ENCODE measurements at places on chromosomes 3 and 15. TPM values are rescaled to one million over a fixed set of nuclear protein-coding genes. Genes with fewer than 3 reads are reported as not detected.

DNA sequence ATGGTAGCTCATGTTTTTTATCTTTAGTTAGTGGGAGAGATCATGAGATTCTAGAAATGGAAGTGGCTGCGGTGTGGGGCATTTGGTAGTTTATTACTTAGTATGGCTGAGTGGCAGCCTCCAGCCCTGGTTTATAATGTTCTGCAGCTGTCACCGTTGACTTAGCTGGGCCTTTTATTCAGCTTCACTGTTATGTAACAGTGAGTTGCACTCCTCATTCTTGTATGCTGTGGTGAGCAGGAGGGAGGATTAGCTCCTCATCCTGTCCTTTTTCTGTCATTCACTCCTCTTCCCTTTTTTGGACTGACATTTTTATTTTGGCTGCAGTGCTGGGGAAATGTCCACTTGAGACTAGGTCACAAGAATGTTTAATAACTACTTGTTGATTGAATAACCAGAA, 29.5 kb downstream of the RAD54L2 start:
- DNase-seq: no peak

DNA sequence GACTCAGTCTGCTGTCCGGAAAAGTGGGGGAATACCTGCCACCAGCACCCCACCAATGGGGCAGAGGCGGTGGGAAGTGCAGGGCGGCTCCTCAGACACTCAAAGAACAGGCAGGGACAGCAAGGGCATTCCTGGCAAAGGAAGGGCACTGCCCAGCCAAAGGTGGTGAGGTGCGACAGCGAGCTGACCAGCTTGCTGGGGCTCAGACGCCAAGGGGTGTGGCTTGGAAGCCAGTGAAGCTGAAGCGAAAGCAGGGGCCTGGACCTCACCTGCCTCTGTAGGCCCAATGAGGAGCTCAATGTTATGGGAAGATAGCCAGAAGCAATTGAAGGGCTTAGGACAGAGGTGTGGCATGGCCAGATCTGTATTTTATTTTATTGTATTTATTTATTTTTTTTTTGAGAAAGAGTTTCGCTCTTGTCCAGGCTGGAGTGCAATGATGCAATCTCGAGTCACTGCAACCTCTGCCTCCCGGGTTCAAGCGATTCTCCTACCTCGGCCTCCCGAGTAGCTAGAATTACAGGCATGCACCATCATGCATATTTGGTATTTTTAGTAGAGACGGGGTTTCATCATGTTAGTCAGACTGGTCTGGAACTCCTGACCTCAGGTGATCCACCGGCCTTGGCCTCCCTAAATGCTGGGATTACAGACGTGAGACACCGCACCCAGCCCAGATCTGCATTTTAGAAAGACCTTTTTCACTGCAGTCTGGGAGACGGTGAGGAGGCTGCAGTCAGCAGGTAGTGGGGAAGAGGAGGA, 4.4 kb upstream of the LMAN1L start:
- DNase-seq: peak; percentile 86

GRCh38 chr3:73727117-73727821, 102.5 kb upstream of the PDZRN3 start:
- DNase-seq: no peak

GRCh38 chr3:4581498-4581897, 88.3 kb downstream of the ITPR1 start:
- no peak for DNase-seq

DNA sequence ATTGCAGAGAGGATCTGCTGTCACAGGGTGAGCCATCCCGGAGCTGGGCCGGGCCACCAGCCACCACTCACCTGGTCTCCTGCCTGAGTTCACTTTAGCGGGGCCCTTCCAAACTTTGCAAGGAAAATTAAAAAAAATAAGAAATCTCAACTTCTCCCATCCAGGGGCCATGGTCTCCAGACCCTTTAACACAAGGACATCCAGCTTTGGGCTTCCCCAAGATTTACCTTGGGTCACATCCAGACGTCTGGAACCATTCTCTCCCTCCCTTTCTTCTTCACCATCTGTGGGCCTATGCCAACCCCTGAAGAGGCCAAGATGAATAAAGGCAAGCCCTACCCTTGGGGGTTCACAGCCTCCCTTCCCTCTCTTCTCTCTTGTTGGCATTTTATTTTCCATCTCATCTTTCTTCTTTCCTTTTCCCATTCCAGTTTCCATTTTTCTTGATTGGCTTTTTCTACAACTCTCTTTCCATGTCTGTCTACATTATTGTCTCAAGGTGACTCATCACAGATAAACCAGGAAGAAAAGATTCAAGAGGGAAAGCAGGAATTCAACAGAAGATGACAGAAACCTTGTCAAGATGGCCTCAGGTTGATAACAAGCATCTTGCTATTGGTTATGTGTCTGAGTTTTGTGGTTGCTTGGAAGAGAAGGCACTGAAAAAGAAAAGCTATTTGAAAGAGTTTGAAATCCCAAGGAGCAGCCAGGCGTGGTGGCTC, 49.5 kb downstream of the ITGA11 start:
- no peak for DNase-seq

DNA sequence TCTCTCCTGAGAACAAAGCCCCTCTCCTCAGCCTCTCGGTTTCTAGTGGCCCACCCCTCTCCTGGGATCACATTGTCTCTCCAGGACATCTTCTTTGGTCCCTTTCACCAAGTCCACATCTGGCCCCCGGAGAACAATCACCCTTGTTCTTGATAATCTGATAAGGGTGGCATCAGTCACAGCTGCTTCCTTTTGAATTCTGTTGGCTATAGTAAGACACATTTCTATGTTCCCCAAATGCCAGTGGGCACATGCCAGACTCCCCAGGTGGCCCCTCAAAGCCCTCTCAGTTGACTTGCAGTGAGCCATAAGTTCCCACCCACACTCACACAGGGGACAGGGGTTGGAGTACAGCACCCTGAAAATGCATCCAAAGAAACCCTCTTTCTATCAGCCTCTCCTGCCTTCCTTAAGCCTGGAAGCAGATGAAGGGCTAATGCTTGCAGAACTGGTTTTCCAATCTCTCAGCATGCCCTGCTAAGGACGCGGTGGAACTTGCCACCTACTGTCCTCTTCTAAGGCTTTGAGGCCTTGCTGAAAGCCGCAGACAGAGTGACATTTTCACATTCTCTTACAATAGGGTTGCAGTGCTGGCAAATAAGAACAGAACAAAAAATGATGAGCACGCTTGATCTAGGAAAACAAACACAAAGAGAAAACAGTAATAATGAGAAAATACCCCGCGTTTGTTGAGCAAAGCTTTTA, 101.3 kb upstream of the SLCO3A1 start:
- DNase-seq: no peak

DNA sequence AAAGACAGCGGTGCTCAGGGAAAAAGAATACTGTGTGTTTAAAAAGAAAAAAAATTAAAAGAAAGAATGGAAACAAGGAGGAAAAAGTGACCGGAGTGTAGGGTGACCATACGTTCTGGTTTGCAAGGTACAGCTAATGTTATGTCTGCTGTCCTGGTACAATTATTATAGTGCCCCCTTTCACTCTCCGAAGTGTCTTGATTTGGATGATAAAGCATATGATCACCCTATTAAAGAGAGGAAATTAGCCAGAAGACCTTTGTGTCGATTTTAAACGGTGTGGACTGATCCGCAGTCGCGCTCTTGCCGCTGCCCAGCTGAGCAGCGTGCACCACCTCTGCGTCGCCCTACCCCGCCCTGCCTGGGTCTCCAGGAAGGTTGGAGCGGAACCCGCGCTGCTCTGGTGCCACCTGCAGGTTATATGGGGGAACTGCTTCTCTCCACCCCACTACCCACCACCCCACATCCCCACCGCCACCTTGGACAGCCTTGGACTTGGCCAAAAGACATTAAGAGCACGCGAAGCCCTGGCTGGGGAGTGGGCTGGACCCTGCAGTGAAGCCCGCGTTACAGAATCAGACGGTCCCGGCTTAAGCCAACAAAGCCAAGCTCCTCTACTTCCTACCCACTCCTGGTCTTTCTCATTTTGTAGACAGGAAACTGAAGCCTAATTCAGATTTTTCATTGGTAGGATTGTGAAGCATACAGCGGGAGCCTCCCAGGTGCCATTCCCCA, 41.2 kb upstream of the UBE2Q2 start:
- peak; percentile 85 for DNase-seq

DNA sequence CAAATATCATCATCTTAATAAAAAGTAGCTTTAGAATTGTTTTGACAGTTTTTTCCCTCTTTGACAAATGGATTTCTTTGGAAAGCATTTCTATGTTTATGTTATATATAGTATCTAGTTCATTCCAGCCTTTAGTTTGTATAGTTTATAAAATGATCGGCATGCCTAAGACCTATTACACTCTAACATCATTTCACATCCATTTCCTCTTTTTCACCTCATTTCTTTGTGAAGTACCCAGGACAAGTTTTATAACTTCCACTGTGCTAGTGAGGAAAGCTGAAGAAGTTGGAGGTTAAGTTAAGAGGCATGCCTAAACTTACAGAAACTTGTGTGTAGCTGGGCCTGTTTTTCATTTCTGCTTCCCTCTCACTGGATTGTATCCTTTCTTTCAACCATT, 178.4 kb downstream of the TP63 start:
- no peak for DNase-seq

DNA sequence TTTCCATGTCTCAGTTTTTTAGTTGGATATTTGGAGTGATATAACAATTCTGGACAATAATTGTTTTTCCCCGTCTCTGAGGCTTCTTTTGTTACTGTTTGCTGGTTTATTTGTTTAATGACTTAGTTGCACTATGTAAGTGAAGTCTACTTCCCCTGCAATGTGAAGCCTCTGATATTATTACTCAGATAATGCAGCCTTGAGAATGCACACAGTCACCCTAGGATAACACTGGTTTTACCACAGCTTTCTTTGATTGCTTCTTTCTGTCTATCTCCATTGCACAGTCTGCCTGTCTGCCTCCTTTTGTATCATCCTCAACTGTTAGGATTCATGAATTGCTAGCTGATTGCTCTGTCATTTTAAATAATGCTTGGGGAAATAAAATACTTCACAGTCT, 208.7 kb upstream of the ROBO1 start:
- DNase-seq: no peak

- DNase-seq: no peak
These were observed 67.2 kb downstream of the LSAMP start for GRCh38 chr3:116378077-116378476.

Gene SEC62
- total RNA-seq: 85.7 TPM

Gene GLDN
- 0.42 TPM for total RNA-seq

Gene PTPRG
- 12.4 TPM for total RNA-seq

Gene TRANK1
- total RNA-seq: 18.8 TPM
